ENCODE measurements at places on chromosomes 3 and 15. TPM values are rescaled to one million over a fixed set of nuclear protein-coding genes. Genes with fewer than 3 reads are reported as not detected.

- H3K36me3 ChIP-seq = no peaks in the 10 kb centered on the region
- no peaks in the 10 kb centered on the region for H3K27me3 ChIP-seq
- H3K4me1 ChIP-seq = no peaks in the 10 kb centered on the region
- no peak for DNase-seq
- H3K4me3 ChIP-seq = no peak overlapping the region
- H3K27ac ChIP-seq = no peak overlapping the region
Measured at GRCh38 chr3:78004571-78004970, 964.7 kb downstream of the ROBO2 start.

DNA sequence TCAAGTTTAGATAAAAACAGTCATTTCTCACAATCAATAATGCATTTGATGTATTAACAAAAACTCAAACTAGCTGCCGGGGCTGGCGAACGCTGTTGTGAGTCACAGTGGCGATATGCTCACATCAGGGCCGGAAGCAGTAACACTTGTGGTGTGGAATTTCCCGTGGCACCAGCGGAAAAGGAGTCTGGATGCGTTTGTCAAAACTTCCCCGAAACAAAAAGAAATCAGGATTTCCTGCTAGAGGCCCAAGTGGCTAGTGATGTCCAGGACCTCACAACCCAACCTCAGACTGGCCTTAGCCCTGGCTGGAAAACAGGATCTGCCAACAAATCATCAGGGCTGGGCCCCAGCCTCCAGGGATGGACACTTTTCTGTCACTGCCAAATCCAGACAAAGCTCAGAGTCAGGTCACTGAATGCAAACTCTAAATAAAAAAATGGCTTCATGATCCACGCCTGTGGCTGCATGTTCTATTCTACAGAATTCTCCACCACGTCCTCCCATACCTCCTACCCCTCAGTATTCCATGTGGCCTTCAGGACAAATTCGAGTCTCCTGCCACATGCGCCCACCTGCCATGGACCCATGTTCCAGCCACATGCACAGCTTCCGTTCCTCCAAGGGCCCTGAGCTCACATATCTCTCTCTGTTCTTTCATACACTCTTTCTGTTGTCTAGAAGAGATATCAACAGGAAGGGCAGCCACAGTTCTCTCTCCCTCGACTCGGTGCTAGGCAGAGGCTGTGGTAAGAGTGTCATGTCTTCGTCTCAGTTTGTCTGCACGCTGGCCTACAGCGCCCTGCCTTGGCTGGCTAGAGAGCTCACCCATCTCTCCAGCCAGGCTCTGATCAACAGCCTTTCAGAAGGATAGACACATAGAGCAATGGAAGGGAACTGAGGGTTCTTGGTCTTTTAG is 35.4 kb downstream of the EHD4 start:
- H3K27ac ChIP-seq = peak overlapping the region; percentile 99
- DNase-seq = peak; percentile 77
- peaks cover 6% of the 10 kb centered on the region for H3K36me3 ChIP-seq

DNA sequence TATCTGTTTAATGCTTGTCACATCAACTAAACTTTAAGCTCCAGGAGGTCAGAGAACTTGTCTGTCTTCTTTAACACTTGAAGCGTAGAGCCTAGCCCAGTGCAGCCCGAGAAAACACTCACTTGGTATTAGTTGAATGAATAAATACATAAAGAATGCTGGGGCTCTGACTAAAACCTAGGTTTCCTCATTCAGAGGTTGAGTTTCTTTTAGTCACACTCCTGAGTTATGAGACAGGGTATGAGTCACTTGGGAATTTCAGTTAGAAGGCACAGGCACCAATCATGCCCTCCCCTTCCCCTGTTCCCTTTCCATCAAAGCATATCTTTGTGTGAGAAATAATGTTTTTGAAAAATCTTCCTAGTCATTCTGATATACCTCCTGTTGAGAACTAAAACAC is 589.8 kb upstream of the DPPA4 start:
- H3K27ac ChIP-seq = no peak overlapping the region
- H3K36me3 ChIP-seq = no peaks in the 10 kb centered on the region
- H3K27me3 ChIP-seq = peaks cover 4% of the 10 kb centered on the region
- no peaks in the 10 kb centered on the region for H3K4me1 ChIP-seq
- DNase-seq = no peak

- peak overlapping the region; percentile 99 for H3K27ac ChIP-seq
- H3K27me3 ChIP-seq = no peaks in the 10 kb centered on the region
- peaks cover 43% of the 10 kb centered on the region for H3K4me1 ChIP-seq
- peaks cover 5% of the 10 kb centered on the region for H3K36me3 ChIP-seq
- DNase-seq = peak; percentile 20
Measured at GRCh38 chr15:44427756-44428724, 611 bp downstream of the CTDSPL2 start.

- H3K4me3 ChIP-seq = no peak overlapping the region
- no peaks in the 10 kb centered on the region for H3K36me3 ChIP-seq
- H3K4me1 ChIP-seq = no peaks in the 10 kb centered on the region
- H3K27ac ChIP-seq = no peak overlapping the region
- no peak for DNase-seq
- H3K27me3 ChIP-seq = peaks cover 2% of the 10 kb centered on the region
Measured at GRCh38 chr3:18982920-18983319, 165.4 kb upstream of the KCNH8 start.

DNA sequence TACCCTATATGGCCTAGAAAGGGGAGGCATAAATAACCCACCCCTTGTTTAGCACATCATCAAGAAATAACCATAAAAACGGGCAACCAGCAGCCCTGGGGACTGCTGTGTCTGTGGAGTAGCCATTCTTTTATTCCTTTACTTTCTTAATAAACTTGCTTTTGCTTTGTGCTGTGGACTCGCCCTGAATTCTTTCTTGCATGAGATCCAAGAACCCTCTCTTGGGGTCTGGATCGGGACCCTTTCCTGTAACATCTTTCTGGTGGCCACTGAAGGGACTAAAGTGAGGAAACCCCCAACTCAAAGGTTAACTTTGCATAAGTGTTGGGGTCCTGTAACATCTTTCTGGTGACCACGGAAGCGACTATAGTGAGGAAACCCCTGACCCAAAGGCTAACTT is 15.7 kb upstream of the HHATL start:
- no peaks in the 10 kb centered on the region for H3K4me1 ChIP-seq
- no peak for DNase-seq
- H3K27me3 ChIP-seq = peaks cover 2% of the 10 kb centered on the region
- H3K4me3 ChIP-seq = no peak overlapping the region
- H3K36me3 ChIP-seq = no peaks in the 10 kb centered on the region
- H3K27ac ChIP-seq = no peak overlapping the region

DNA sequence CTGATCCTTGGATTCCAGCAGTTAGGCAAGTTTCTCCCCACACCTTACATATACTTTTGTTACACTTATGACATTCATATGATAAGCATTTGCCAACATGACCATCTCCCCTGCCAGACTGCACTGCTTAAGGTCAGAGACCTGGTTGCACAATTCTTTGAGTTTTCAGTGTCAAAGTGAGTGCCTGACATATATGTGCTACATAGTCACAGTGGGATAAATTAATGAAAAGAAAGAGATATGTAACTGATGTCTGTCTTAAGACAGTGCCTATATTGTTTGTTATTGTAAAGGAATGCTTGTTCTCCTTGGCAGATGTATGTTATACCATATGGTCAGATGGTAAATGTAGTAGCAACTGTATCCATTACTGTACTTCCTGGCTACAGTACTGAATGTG is 3.5 kb upstream of the DCUN1D1 start:
- no peaks in the 10 kb centered on the region for H3K27me3 ChIP-seq
- no peak overlapping the region for H3K4me3 ChIP-seq
- H3K27ac ChIP-seq = no peak overlapping the region
- no peak for DNase-seq

- H3K4me1 ChIP-seq = no peaks in the 10 kb centered on the region
- no peaks in the 10 kb centered on the region for H3K27me3 ChIP-seq
- H3K27ac ChIP-seq = no peak overlapping the region
- H3K4me3 ChIP-seq = no peak overlapping the region
- peaks cover 55% of the 10 kb centered on the region for H3K36me3 ChIP-seq
Measured at GRCh38 chr15:73560501-73561117, 72.6 kb downstream of the NPTN start.

- H3K36me3 ChIP-seq = no peaks in the 10 kb centered on the region
- H3K4me1 ChIP-seq = no peaks in the 10 kb centered on the region
- no peak for DNase-seq
- H3K27ac ChIP-seq = no peak overlapping the region
- no peaks in the 10 kb centered on the region for H3K27me3 ChIP-seq
Measured at GRCh38 chr3:163939926-163940325, 1138.4 kb downstream of the SI start.

DNA sequence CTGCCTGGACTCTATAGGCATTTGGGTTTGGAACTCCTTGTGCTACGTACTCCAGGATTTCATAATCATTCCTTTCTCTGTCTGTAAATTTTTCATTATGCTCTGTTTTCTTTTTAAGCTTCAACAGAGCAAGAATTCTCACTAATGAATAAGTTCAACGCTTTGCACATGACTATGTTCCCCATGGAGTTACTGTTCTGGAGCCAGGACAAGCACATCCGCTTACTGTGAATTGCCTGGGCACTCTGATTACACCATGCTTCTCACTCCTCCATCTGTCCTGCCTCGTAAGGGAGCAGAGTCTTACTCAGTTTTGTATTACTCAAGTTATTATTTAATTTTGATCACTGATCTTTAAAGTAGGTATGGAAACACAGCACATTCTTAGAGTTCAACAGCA is 472.7 kb downstream of the RAP2B start:
- DNase-seq = no peak
- H3K27ac ChIP-seq = no peak overlapping the region
- no peaks in the 10 kb centered on the region for H3K36me3 ChIP-seq
- H3K27me3 ChIP-seq = peaks cover 3% of the 10 kb centered on the region
- no peak overlapping the region for H3K4me3 ChIP-seq
- H3K4me1 ChIP-seq = no peaks in the 10 kb centered on the region

DNA sequence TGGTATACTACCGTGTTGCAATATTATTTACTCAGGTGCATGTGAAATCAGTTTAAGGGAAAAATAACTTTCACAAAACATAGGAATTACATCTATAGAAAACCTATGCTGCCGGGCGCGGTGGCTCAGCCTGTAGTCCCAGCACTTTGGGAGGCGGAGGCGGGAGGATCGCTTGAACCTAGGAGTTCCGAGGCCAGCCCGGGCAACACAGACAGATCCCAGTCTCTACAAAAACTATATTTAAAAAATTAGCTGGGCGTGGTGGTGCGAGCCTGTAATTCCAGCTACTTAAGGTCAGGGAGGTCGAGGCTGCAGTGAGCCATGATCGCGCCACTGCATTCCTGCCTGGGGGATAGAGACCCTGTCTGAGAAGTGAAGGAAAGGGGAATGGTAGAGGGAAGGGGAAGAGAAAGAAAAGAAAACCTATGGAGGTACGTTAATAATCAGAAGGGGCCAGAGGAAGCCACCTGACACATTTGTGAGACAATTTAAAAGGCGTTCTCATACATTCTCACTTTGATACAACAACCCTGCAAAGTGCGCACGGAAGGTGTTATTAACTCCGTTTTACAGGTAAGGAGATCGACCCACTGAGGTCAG is 456 bp upstream of the TMEM62 start:
- peaks cover 19% of the 10 kb centered on the region for H3K4me1 ChIP-seq
- H3K36me3 ChIP-seq = peaks cover 17% of the 10 kb centered on the region
- peak overlapping the region; percentile 78 for H3K27ac ChIP-seq
- no peak for DNase-seq
- no peaks in the 10 kb centered on the region for H3K27me3 ChIP-seq
- peak overlapping the region; percentile 94 for H3K4me3 ChIP-seq

GRCh38 chr3:146125951-146126350 is 35.0 kb downstream of the PLOD2 start:
- H3K4me1 ChIP-seq = no peaks in the 10 kb centered on the region
- no peaks in the 10 kb centered on the region for H3K27me3 ChIP-seq
- no peak for DNase-seq
- H3K27ac ChIP-seq = no peak overlapping the region

- no peaks in the 10 kb centered on the region for H3K36me3 ChIP-seq
- no peak for DNase-seq
- H3K4me3 ChIP-seq = no peak overlapping the region
- no peak overlapping the region for H3K27ac ChIP-seq
- peaks cover 4% of the 10 kb centered on the region for H3K27me3 ChIP-seq
Measured at GRCh38 chr3:161389445-161390035, 18.2 kb upstream of the SPTSSB start.

GRCh38 chr15:64808785-64809453 is 16.5 kb downstream of the PIF1 start:
- no peaks in the 10 kb centered on the region for H3K36me3 ChIP-seq
- DNase-seq = no peak
- H3K4me1 ChIP-seq = peaks cover 4% of the 10 kb centered on the region
- H3K27ac ChIP-seq = no peak overlapping the region
- H3K27me3 ChIP-seq = no peaks in the 10 kb centered on the region

DNA sequence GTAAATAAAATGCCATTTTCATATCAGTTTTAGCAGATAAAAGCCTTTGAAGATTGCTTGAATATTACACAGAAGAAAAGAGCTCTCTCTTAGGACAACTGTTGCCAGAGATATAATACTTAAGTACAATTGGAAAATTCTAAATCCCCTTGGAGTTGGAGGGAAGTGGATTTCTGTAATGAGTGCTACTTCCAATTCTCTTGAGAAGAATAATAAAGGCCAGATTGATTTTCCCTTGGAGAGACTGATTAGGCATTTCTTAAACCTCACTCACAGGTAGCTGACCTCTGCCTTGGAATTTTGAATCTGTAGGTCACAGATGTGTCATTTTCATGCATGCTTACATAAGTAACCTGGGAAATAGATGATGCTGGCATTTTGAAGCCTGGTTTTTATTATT is 29.8 kb upstream of the PSMD6 start:
- H3K27ac ChIP-seq = no peak overlapping the region
- H3K36me3 ChIP-seq = no peaks in the 10 kb centered on the region
- peaks cover 10% of the 10 kb centered on the region for H3K27me3 ChIP-seq
- DNase-seq = no peak
- H3K4me3 ChIP-seq = no peak overlapping the region
- no peaks in the 10 kb centered on the region for H3K4me1 ChIP-seq

Gene ARGFX
- total RNA-seq = not detected

Gene TRH
- total RNA-seq = not detected

Gene VIPR1
- total RNA-seq = 31.2 TPM

Gene ARHGAP11A
- 20.3 TPM for total RNA-seq

Gene ZNF106
- 47.5 TPM for total RNA-seq

Gene SRGAP3
- total RNA-seq = 8.1 TPM

Gene CYP8B1
- total RNA-seq = not detected

Gene MYZAP
- 0.84 TPM for total RNA-seq

Gene PDZRN3
- total RNA-seq = not detected

Gene EFCC1
- total RNA-seq = 0.15 TPM

Gene CYP1A2
- not detected for total RNA-seq
